ENCODE measurements at places on chromosomes 12 and 14. TPM values are rescaled to one million over a fixed set of nuclear protein-coding genes. Genes with fewer than 3 reads are reported as not detected.

The KRT72 gene
- total RNA-seq: 0.17 TPM

The LYZ gene
- 1.3 TPM for total RNA-seq

GRCh38 chr12:46164186-46164761, 104.6 kb downstream of the SLC38A1 start:
- H3K27ac ChIP-seq: no peak overlapping the region
- H3K4me3 ChIP-seq: no peak overlapping the region
- no peak for DNase-seq
- H3K27me3 ChIP-seq: no peaks in the 10 kb centered on the region

DNA sequence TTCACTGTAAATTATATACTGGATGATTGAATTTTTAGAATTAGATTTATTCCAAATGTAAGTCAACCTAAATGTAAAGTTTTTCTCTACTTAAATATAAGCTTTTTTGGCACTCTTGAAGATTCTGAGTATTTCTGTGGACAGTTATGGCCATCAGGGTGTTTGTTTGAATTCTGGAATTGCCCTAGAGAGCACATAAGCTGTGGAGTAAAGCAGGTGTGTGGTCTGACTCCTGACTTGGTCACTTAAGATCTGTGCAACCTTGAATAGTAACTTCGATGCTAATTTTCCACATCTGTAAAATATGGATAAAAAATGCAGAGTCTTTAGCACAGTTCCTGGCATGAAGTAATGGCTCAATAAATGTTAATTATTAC, 64.4 kb downstream of the FUT8 start:
- peaks cover 30% of the 10 kb centered on the region for H3K4me1 ChIP-seq
- no peak overlapping the region for H3K27ac ChIP-seq
- DNase-seq: no peak
- H3K36me3 ChIP-seq: no peaks in the 10 kb centered on the region
- H3K4me3 ChIP-seq: no peak overlapping the region
- H3K27me3 ChIP-seq: no peaks in the 10 kb centered on the region

DNA sequence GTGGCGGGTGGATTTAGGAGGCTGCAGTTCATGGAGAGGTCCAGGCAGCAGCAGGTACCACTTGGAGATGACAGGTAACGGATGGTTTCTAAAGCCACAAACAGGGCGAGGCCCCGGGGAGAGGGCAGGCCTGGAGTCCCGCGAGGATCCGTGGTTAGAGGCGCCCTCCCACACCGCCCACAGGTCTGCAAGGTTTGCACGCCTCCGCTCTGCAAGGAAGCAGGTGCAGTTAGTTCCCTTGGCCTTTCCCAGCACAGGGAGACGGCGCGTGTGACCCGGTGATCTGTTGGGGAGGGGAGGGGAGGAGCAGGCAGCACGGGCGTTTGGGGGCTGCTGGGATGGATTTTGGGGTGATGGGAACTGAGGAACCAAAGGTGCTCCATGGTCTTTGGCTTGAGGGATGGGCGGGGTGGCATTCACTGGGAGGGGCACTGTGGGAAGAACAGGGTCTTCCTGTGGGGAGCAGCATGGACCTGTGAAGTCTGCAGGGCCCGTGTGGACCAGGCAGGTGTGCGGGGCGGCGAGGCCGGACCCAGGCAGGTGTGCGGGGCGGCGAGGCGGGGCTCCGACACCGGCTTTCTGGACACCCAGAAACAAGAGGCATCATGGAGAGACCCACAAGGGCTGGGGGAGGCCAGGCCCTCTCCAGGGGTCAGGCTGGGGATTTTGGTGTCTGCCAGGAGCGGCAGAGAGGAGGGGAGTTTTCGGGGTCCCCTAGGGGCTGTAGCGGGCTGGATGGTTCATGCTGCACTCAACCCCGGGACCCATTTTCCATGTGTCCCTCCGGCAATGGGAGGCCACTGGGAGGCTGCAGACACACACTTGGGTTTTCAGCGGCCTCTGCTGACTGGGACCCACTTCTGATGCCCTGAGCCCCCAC, 29.1 kb downstream of the NOC4L start:
- H3K4me1 ChIP-seq: no peaks in the 10 kb centered on the region
- no peak overlapping the region for H3K27ac ChIP-seq
- H3K4me3 ChIP-seq: no peak overlapping the region
- H3K27me3 ChIP-seq: no peaks in the 10 kb centered on the region

- no peak overlapping the region for H3K27ac ChIP-seq
- H3K4me1 ChIP-seq: no peaks in the 10 kb centered on the region
- H3K4me3 ChIP-seq: no peak overlapping the region
- H3K36me3 ChIP-seq: no peaks in the 10 kb centered on the region
- DNase-seq: no peak
These were observed 28.8 kb upstream of the DLGAP5 start for GRCh38 chr14:55220230-55220629.

GRCh38 chr12:116101991-116102390, 175.5 kb downstream of the MED13L start:
- H3K27me3 ChIP-seq: no peaks in the 10 kb centered on the region
- H3K27ac ChIP-seq: no peak overlapping the region
- DNase-seq: no peak
- H3K36me3 ChIP-seq: no peaks in the 10 kb centered on the region

DNA sequence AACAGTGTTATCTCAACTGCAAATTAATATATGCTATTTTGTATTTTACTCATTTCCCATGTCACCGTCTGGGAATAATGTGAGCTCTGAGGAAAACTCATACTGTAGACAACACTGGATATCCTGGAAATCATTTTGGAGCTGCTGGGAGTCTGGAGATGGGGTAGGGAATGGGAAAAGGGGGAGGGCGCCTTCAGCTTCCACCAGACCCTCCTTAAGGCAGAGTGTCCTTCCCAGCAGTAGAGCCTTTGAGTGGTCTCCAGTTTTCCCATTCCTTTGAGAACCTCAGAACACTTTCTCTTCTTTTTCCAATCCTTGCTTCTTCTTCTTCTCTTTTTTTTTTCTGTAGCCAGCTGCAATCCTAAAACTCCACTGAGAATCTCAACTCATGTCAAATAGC, 5.4 kb upstream of the LRIG3 start:
- H3K27me3 ChIP-seq: no peaks in the 10 kb centered on the region
- no peaks in the 10 kb centered on the region for H3K36me3 ChIP-seq
- DNase-seq: no peak
- no peak overlapping the region for H3K27ac ChIP-seq

- H3K36me3 ChIP-seq: no peaks in the 10 kb centered on the region
- no peak overlapping the region for H3K27ac ChIP-seq
These were observed 34.0 kb downstream of the GRIN2B start for GRCh38 chr12:13947276-13947946.

DNA sequence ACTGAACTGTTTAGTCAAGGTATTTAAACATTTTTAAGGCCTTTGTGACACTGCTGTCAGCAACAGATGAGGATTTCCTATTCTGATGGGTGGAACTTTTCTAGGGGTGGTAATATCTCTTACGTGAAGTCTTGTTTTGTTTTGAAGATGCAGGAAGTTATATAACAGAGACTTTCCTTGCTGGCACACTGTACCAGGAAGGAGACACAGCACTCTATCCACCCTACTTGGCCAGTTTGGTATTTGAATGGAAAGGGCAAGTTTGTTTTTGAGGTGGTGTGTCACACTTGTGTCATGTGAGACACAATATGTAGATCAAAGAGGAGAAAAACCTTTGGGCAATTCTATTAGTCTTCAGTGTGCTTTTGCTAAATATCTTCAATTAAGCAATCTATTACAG, 51.6 kb upstream of the SRP54 start:
- H3K36me3 ChIP-seq: no peaks in the 10 kb centered on the region
- no peak overlapping the region for H3K27ac ChIP-seq
- H3K27me3 ChIP-seq: no peaks in the 10 kb centered on the region
- no peak for DNase-seq
- no peak overlapping the region for H3K4me3 ChIP-seq
